Fibroblast of lung (primary cell): ENCODE measurements at places on chromosomes 16 and 17.

GRCh38 chr17:10089196-10089804, 109.1 kb downstream of the GAS7 start:
- DNase-seq: peak; percentile 41

GRCh38 chr16:24610416-24610755, 71.0 kb downstream of the RBBP6 start:
- peak; percentile 46 for DNase-seq

GRCh38 chr17:1168533-1169220, 11.1 kb downstream of the ABR start:
- no peak for DNase-seq

- no peak for DNase-seq
Measured at GRCh38 chr17:83200231-83200699, 120.9 kb downstream of the METRNL start.

DNA sequence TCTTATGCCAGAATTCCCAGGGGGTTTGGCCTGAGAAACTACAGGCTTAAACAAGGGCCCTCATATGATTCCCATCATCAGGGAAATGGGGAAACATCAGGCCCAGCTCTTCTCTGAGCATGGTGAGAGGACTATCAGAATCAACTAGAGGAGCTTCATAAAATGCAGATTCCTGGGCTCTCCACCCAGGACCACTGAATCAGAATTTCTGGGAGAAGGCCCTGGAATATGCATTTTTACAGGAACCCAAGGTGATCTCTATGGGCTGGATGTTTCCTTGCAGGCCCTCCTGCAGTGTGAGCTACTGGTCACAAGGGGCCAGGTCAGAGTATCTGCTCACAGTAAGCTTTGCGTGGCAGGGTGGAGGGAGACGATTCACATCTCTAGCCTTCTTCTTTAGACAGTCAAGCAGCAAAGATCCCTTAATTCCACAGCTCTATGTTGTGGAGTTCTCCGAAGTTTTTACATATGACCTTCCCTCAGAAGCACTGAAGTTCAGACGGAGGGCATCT, 38.8 kb upstream of the HOXB13 start:
- DNase-seq: no peak

DNA sequence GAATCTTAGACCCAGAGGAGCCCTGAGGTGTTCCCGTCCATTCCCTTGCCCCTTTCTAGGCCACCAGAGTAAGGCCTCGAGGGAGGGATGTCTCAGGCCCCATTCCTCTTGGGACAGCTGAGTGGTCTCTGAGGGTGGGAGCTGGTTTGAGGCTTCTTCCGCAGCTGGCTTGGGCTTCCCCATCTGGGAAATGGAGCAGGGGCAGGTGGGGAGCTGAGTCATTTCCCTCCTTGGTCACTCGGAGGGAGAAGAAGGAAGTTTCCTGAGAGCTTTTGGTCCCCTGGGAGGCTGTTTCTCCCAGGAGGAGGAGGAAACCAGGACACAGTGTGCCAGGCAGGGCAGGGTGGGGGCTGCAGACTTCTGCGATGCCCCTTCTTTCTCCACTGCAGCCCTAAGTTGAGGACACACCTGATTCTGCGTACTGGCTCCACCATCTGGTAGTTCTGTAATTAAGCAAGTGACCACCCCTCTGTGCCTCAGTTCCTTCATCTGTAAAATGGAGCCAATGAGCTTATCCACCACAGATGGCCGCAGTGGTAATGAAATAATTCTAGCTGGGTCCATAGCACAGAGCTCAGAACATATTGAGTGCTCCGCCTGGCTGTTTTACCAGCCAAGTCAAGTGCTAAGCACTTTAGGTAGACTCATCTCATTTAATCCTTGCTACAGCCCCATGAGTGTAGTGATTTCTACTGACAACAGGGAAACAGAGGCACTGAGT, 1.6 kb upstream of the KCNJ12 start:
- DNase-seq: no peak

GRCh38 chr16:22139008-22139407, 23.3 kb upstream of the SDR42E2 start:
- DNase-seq: no peak

DNA sequence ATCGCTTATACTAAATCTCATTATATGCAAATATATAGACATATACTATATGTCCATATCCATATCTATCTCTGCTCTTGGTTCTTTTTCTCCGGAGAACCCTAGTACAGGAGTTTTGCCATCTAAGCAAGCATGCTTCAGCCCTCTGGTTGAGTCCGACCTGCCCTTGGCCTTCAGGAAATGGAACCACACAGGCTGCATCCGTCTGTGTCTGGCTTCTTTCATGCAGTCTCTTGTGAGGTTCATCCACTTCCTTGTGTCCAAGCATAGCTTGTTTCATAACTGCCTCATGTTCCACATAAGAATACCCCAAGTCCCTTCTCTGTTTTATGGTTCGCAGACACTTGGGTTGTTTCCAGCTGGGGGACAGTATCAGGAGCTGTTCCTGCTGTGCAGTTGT, 16.8 kb downstream of the SNX20 start:
- no peak for DNase-seq

- peak; percentile 40 for DNase-seq
Measured at GRCh38 chr17:4980644-4981216, 6.7 kb downstream of the CAMTA2 start.

- peak; percentile 76 for DNase-seq
Measured at GRCh38 chr17:48961516-48962233, 6.7 kb downstream of the GIP start.

DNA sequence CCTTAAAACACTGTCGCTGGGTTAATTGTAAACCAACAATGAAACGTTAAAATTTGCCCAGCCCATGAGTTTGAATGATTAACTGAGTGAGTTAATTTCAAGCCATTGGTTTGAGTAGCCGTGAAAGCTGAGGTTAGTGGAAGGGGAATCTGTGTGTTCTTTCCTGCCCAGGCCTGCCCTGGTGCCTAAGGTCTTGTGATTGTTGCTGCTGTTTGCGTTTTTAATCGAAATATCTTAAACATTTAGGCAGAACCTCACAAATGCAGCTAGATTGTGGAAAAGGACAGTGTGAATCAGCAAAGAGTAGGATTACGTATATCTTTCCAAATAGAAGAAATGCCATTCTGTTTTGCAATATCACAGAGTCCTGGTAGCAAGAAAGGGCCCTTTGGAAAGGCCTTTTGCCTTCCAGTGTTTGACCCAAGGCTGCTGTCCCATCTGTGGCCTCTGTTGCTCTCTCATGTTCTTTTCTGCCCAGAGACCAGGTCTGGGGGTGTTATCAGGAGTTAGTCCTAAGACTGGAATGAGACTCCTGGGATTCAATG, 113.8 kb downstream of the MSI2 start:
- DNase-seq: peak; percentile 90

- DNase-seq: no peak
Measured at GRCh38 chr16:8943966-8944759, 19.5 kb downstream of the USP7 start.

- DNase-seq: peak; percentile 85
Measured at GRCh38 chr17:46722662-46723285, 95.7 kb downstream of the WNT3 start.

GRCh38 chr16:65114527-65114926, 7.3 kb downstream of the CDH11 start:
- DNase-seq: peak; percentile 25

DNA sequence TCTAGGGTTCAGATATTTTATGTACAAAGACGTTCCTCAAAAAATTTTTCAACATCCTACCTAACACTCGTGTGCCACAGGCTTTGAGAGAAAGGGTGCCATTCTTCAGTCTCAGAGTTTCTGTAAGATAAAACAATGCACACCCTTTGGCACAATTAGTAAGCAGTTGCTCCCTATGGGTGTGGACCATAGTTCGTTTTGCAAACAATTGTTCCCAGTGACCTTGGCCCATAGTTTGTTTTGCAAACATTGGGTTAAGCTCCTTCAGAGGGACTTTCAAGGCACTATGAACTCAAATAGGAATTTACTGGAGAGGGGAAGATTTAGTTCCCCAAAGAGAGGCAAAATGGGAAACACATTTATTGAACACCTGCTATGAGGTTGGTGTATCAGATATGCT, 220.3 kb upstream of the CA10 start:
- DNase-seq: no peak

DNA sequence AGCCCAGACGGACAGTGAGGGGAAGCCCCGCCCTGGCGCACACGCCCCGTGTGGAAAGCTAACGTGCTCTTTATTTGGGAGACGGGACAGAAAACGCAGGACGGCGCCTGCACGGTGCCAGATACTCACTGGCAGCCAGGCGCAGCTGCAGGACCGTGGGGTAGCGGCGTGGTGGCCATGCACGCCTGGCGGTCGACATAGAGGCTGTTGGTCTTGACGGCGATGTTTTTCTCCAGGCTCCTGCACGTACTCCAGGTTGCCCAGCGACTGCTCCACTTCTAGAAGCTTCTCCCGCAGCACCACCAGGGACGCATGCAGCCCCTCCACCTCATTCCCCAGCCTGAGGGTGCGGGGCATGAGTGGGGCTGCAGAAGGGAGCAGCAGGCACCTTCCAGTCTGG, 5.1 kb upstream of the C1QTNF8 start:
- DNase-seq: no peak

GRCh38 chr17:35889818-35890773, 9.9 kb upstream of the CCL5 start:
- peak; percentile 62 for DNase-seq

- no peak for DNase-seq
Measured at GRCh38 chr16:15621456-15621855, 21.5 kb downstream of the MARF1 start.
